ENCODE measurements at places on chromosomes 7 and 10. TPM values are rescaled to one million over a fixed set of nuclear protein-coding genes. Genes with fewer than 3 reads are reported as not detected.

ZYX gene
- total RNA-seq: 219 TPM

DNA sequence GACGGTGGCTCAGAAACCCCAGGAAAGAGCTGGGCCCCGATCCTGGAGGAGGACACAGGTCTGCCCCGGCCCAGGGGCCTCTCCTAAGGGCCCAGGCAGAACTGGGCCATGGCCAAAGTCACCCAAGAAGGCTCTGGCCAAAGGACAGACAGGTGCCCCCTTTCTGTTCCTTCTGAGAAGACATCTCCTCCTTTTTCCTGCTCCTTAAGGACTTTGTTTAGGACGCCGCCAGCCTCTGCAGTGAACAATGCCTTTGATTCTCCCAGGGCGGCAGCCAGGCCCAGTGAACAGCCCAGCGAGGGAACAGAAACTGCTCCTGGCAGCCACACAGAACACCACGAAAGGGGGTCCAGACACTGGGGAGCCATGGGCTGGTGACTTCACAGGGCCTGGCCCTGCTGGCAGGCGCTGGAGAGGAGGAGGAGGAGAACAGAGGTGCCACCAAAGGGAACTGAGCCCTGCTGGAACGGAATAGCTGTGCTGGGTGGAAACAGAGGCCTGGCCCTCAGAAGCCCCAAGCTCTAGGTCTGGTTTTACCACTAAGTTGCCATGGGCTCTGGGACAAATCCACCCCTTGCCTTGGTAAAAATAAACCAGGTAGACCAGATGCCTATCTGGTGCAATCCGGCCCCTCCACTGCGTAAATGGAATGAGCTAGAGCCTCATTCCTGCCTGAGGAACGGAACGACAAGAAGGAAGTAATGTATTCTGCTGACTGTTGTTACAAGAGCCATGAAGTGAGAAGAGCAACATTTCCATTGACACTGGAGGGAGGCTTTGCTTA is 163.3 kb upstream of the RHEB start:
- peaks cover 20% of the 10 kb centered on the region for H3K4me1 ChIP-seq
- no peak for DNase-seq
- no peak overlapping the region for H3K4me3 ChIP-seq
- H3K27ac ChIP-seq: no peak overlapping the region
- H3K27me3 ChIP-seq: no peaks in the 10 kb centered on the region
- no peaks in the 10 kb centered on the region for H3K36me3 ChIP-seq

- H3K4me3 ChIP-seq: no peak overlapping the region
- H3K27me3 ChIP-seq: peaks cover 2% of the 10 kb centered on the region
- DNase-seq: no peak
- peaks cover 12% of the 10 kb centered on the region for H3K4me1 ChIP-seq
- H3K27ac ChIP-seq: no peak overlapping the region
Observed at GRCh38 chr7:159147687-159148086, 3.0 kb upstream of the VIPR2 start.

DNA sequence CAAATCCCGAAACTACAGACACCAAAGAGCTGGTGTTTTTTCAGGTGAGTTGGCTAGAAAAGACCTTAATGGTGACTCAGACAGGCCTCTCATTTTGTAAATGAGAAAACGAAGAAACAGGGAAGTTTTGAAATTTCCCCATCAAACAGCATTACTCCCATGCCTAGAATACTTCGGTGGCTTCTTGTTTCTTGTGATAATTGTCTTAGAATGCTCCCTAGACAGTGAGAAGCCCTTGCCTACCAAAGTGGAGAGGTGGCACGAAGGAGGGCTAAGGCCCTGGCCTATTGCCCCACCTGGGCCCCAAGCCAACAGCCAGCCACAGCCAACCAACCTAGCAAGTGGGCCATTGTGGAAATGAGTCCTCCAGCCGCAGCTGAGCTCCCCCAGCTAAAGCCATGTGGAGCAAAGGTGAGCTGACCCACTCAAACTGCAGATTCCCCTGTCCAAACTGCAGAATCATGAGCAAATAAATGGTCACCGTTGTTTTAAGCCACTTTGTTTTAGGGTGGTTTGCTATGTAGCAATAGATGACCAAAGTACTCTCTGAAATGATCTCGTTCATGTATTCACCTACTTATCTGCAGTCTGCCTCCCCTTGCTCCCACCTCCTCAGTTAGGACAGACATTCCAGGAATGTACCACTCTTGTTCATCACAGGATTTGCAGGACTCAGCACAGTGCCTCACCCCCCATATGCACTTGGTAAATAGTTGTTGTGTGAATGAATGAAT is 97.7 kb upstream of the FGFR2 start:
- no peaks in the 10 kb centered on the region for H3K36me3 ChIP-seq
- H3K4me3 ChIP-seq: no peak overlapping the region
- H3K27ac ChIP-seq: no peak overlapping the region

DNA sequence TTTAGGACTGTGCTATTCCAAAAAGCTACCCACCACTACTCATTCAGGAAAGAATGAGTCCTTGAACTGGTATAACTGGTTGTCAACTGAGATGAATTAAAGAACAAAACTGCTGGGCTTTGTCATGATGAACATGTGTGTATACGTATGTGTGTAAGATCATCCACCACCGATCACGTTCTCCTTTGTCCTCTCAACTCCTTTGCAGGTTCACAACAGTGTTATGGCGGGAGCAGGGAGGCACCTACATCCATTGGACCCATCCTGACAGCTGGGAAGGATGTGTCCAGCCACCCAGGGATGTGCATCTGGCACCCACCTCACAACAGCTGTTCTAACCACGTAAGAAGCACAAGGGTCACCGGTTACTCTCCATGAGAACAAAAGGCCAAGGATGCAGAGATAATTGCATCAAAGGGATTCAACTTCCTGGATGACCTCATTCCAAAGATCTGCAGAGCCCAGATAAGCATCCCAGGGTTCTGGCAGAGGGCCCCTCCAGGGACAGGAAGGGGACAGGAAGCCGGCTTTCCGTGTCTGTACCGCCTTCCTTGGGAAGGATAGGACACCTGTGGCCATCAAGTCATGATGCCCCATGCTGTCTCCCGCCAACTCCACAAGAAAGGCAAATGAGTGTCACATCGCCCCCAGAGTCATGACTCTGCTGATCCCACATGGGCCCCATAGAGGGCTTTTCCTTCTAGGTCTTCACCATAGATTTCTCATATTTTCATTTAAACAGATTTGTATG is 66.1 kb downstream of the STEAP1B start:
- H3K4me1 ChIP-seq: no peaks in the 10 kb centered on the region
- H3K36me3 ChIP-seq: no peaks in the 10 kb centered on the region
- no peak for DNase-seq
- no peak overlapping the region for H3K4me3 ChIP-seq
- H3K27ac ChIP-seq: no peak overlapping the region
- H3K27me3 ChIP-seq: no peaks in the 10 kb centered on the region
